Mesenteric fat pad (tissue), 1 donor: ENCODE measurements at places on chromosomes 13 and 19. TPM values are rescaled to one million over a fixed set of nuclear protein-coding genes. Genes with fewer than 3 reads are reported as not detected.

Gene PPP1R13L
- total RNA-seq = 17.6 TPM

Gene TMPRSS9
- total RNA-seq = not detected

Gene SOHLH2
- not detected for total RNA-seq

Gene ZNF773
- 7.0 TPM for total RNA-seq

Gene HOMER3
- total RNA-seq = 31.5 TPM

Gene MYO16
- total RNA-seq = 0.67 TPM

Gene ZNF575
- total RNA-seq = 1.7 TPM

Gene RXFP2
- total RNA-seq = not detected

Gene PABPC3
- 0.29 TPM for total RNA-seq

Gene UPF1
- 53.8 TPM for total RNA-seq

Gene GGN
- 1.0 TPM for total RNA-seq

Gene EFNB2
- 21.6 TPM for total RNA-seq

Gene PTPRH
- 1.00 TPM for total RNA-seq

Gene PRTN3
- 0.32 TPM for total RNA-seq

Gene PNMA8A
- total RNA-seq = 1.2 TPM

Gene DACH1
- total RNA-seq = 2.3 TPM

Gene ADPRHL1
- total RNA-seq = 2.1 TPM

Gene CRX
- total RNA-seq = not detected

Gene SOX1
- not detected for total RNA-seq

Gene SIGLECL1
- total RNA-seq = not detected

Gene CD209
- 63.5 TPM for total RNA-seq

Gene APOC4
- not detected for total RNA-seq

Gene EXOC3L2
- total RNA-seq = 4.8 TPM

Gene C19orf73
- total RNA-seq = not detected

Gene MAST1
- total RNA-seq = 0.90 TPM

Gene SWSAP1
- 1.2 TPM for total RNA-seq

Gene SHC2
- total RNA-seq = 29.1 TPM

Gene HSD17B14
- total RNA-seq = 9.4 TPM

Gene SAFB2
- 64.6 TPM for total RNA-seq

Gene C13orf42
- not detected for total RNA-seq

Gene ZNF610
- total RNA-seq = 1.1 TPM

Gene C5AR2
- 13.9 TPM for total RNA-seq

Gene FREM2
- 0.61 TPM for total RNA-seq

Gene MIR17HG
- total RNA-seq = 3.5 TPM

Gene ZNF101
- 7.3 TPM for total RNA-seq

Gene RNF17
- total RNA-seq = 0.58 TPM

Gene KIR2DL1
- not detected for total RNA-seq

Gene OR4F17
- not detected for total RNA-seq

Gene CEACAM3
- 1.6 TPM for total RNA-seq

Gene CYP2F1
- not detected for total RNA-seq

Gene ETHE1
- total RNA-seq = 20.4 TPM
